NAMALWA (cell line): ENCODE measurements at places on chromosomes 12 and 14.

DNA sequence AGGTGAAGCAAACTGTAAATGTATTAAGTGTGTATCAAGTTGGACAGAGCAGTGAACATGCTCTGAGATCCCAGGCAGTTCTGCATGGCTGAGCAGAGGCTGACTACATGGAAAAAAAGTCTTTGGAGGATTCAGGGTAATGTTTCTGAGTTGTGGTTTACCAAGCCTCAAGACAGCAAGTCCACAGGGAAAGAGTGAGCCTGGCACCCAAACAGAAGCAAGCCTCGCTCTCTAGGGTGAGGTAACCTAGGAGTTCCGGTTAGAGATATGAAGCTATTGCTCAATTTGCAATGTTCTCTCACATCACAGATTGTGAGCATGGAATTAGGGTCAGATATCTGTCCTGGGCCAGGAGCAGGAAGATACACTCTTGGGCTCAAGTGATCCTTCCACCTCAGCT lies 158.6 kb downstream of the MON2 start:
- no peak for DNase-seq

GRCh38 chr14:20841096-20841495 lies 38.5 kb upstream of the RNASE1 start:
- no peak for DNase-seq

DNA sequence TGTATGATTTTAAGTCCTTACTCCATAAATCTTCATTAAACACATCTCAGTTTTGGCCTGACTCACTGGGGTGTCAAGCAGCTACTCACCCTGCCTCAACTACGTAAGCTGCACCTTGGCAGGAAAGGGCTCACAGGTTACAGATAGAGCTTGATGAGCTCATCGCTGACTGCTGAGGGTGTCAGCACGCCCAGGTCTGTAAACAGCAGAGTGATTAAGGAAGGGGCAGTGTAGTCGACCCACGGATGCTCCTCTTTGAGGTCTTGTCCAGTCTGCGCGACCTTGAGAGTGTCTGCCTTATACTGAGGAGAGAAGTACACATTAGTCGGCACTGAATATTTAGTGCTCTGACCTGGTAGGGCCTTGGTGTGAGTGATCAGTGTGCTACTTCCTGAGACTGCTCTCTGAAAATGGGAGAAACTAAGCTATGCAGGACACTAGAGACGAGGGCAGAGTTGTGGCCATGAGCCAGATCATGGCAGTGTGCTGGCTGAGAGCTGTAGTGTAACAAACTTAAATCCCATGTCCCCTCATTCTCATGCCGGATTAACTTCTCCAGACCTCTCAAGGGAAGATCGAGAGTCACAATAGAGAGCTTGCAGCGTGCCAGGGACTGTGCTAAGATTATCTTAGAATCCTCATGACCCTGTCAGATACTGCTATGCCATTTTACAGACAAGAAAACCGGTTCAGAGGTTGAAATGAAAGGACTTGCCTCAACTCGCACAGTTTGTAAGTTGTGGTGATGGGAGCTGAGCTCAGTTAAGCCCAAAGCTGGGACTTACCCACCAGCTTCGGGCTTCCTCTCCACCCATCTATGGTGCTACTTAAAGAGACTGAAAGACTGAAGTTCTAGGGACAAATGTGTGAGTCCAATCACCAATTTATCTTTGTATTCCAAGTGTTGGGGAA lies 11.6 kb downstream of the EIF2B1 start:
- no peak for DNase-seq

- DNase-seq = no peak
Measured at GRCh38 chr14:100435459-100435858, 112.3 kb downstream of the SLC25A47 start.

GRCh38 chr14:101844219-101844618 lies 82.7 kb downstream of the PPP2R5C start:
- DNase-seq = peak; percentile 74

GRCh38 chr14:24067133-24068082 lies 4.0 kb upstream of the CPNE6 start:
- DNase-seq = no peak

DNA sequence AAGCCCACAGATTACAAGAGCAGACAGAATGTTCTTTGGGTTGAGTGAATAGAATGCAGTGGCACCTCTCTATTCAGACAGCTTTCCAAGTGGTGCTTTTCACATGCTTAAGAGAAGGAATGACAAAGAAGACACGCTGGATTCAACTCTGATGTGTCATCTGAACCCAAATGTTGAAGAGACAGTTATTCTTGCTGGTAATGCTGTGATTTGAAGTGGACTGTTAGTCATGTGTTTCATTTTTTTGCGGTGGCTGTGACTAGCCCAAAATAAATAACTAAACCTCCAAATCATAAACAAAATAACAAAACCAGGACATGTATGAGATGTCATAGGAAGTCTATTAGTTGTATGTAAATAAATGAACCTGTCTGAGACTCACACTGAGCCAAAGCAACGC lies 391.8 kb upstream of the PRICKLE1 start:
- DNase-seq = no peak

- DNase-seq = no peak
Measured at GRCh38 chr12:104933128-104933527, 25.0 kb downstream of the SLC41A2 start.

- no peak for DNase-seq
Measured at GRCh38 chr14:86902176-86902950, 1090.6 kb downstream of the GALC start.

GRCh38 chr12:131067981-131068851 lies 114.5 kb downstream of the ADGRD1 start:
- DNase-seq = no peak

GRCh38 chr12:57547288-57548012 lies 458 bp upstream of the DCTN2 start:
- no peak for DNase-seq

DNA sequence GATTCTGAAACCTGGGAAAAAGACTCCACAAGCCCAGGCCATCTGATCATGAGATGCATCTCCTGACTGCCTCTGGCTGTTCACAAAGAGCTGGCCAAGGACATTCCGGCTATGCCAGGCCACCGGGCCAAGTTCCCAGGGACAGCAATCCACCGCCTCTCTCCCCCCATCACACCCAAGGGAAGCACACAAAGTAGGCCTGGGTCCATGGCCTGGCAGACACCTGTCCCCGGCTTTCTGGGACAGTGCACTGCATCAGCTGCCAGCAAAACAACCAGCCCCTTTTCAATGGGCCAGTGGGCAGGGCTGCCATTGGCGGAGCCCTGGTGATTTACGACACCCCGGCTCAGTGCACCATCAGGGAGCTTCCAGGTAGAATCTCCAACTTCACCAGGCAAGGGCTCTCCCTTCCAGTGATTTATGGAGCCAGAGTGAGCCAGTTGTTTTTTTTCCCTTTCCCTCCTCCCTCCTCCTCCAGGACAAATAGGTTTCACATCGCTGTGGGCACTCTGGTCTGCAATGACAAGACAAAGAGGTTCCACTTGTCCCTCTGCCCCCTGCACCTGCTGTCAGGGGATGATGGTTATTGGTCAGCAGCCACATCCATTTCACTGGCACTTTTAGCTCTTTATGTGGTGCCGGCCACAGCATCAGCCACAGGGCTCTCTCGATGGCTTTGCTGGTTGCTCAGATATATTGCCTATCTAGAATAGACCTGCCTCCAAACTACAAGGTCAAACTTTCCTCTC lies 149.6 kb downstream of the SLC38A6 start:
- no peak for DNase-seq

GRCh38 chr12:126588586-126589249 lies 1523.5 kb downstream of the AACS start:
- no peak for DNase-seq

DNA sequence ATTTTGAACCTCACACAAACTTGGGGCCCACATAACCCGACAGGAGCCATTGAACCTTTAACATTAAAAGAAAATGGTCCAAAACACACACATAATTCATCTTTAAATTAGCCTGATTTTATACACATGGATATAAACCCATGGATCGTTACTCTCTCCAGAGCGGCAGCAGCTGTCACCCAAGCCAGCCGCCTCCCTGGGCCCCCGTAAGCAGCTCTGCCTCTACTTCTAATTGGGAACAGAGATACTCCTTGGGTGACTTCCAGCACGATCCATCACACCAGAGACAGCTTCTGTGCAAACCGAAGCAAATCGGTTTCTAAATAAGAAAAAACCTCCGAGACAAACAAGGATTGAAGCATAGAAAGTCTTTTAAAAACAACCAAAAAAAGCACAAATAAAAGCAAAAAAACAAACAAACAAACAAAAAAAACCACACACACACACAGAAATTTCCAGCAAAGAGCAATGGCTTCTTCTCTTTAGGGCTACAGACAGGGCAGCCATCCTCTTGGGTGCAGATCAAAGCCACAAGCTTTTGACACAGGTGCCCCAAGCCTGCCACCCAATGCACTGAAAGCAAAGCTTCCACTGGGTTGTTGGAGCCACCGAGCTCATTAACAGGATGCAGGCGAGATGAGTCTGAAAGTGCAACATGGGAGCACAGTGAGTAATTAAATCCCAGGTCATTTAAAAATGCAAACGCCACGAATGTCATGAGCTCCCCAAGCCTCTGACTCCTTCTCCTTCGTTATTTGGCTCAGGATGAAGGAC lies 156.9 kb downstream of the DPF3 start:
- no peak for DNase-seq

- no peak for DNase-seq
Measured at GRCh38 chr14:55341781-55342180, 69.8 kb downstream of the ATG14 start.

DNA sequence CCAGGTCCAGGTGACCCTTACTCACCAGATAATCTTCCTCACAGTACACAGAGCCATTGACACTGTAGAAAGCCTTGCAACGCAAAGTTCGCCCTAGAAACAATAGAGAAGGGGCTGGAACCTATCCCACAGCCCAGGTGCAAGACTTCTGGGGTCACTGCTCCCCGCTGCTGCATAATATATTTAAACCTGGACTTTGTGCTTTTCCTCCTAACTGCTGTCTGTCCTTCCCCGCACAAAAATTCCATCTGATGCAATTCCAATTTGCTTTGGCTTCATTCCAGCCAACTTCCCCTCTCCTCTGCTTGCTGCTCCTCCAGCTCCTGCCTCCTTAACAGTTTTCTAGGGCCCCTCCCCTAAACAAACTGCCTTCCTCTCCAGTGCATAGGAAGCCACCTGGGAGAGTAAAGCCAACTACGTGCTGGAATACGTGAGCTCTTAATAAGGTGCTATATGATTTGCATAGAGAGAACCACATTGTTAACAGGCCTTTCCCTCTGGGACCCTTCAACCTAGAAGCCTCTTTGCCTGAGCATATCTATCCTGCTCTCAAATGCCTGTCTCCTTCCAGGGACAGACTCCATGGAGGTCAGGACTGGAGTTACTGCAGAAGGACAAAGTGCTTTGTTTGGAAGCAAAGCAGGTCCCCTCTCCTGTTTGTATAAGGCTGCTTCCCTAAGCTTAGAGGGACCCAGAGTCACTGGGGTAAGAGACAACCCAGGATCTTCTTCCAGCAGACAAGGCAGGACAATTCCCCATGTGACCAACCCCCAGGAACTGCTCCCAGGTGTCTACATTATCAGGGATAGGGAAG lies 5.5 kb downstream of the AJUBA start:
- DNase-seq = no peak

GRCh38 chr12:53172352-53172751 lies 8.2 kb upstream of the ZNF740 start:
- no peak for DNase-seq

DNA sequence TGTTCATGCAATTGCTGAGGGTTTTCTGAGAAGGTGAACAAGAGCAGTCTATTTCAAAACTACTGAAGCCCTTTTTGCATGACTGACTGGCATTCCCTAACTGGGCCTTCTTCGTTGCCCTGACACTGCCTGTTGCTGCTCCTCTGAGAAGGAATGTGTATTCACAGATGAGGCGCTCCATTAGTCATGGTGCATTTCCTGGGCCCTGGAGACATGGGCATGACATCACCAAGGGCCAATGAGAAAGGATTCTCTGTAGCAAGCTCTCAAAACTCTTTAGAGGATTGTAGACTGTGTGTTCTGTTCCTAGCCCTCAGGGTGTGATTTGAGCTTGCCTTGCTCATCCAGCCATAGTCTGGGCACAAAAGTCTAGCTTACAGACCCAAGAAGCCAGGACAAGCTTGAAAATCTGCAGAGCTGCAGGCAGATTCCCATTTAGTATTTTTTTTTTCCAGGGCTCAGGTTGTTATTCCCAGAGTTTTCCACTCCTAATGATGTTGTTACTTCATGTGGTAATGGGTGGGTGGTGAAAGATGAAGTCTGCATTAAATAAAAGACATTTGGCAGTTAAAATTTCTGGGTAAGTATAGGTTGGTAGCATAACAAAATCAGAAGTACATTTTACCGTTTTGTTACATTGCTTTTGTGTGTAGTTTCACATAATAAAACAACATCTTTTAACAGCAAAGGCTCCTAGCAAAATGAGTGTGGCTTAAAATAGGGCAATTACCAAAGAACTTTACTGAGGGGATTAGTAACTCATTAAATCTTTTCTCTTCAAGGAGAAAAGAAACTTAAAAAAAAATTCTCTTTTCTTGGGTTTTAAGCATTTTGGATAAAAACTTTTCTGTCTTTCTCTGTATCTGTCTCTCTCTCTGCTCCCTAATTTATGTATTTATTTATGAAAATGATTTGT lies 318.4 kb downstream of the RAD51B start:
- no peak for DNase-seq

DNA sequence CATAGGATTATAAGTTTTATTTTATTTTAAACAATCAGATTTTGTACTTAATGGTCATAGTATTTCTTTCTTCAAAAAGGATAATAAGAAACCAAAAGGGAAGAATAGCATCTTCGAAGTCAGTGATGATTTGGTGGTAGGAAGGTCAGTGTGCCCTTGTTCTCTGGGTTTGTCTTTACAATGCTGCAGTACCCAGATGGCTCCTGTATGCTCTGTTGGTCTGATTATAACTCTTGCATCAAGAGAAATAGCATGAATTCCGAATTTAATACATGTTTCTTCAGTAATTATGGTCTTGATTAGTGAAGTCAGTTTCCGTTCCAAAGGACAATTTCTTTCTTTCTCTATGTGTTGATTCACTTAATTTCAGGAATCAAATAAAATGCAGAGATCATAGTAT lies 180.2 kb downstream of the TMTC2 start:
- DNase-seq = no peak

DNA sequence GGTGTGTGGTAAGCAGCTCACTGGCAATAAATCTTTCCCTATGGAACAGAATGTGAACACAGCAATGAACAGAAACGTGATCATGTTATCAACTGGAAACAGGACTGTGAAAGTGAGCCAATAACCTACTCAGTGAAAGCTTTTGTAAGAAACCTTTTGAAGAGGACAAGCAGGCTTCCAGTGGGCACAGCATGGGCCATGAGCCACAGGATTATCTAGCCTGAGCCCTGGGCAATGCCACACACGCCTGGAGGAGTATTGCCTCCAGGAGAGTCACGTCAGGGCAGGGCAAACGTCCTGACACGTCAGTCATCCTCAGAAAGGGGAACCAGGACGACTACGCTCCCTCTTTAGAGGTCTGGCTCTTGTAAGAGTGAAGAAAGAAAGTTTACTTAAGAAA lies 32.3 kb downstream of the NRDE2 start:
- no peak for DNase-seq
